M059J (cell line): ENCODE measurements at places on chromosomes 2 and 18. TPM values are rescaled to one million over a fixed set of nuclear protein-coding genes. Genes with fewer than 3 reads are reported as not detected.

DNA sequence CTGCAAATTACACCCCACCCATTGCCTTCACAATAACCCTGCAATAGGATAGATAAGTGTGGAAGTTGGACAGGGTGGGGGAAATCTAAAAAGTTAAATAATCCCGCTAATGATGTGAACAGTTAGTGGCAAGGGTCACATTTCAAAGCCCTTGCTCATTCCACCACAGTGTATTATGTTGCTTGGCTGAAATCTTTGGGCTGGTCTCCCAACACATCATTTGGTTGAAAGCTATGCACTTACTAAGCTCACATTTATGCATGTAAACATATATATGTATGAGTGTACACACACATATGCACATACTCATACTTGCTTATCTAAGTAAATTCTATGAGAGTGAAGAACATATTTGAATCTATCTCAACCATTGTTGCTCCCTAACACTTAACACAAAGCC is 197.8 kb downstream of the RDH14 start:
- DNase-seq: peak; percentile 74

DNA sequence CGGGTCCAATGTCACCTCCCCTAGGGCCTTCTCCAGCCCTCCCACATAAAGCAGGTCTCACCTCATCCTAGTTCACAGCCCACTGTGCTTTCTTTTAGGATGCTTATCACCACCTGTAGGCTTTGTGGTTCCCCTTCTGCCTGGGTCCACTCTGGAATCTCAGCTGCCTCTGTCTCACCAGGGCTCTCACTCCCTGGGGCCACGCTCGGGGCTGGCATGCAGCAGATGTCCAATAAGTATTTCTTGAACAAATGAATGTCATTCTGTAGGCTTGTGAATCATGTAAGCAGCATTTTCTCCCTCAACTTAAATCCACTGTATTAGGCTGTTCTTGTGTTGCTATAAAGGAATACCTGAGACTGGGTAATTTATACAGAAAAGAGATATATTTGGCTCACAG is 4.3 kb upstream of the SH3BP4 start:
- DNase-seq: no peak

DNA sequence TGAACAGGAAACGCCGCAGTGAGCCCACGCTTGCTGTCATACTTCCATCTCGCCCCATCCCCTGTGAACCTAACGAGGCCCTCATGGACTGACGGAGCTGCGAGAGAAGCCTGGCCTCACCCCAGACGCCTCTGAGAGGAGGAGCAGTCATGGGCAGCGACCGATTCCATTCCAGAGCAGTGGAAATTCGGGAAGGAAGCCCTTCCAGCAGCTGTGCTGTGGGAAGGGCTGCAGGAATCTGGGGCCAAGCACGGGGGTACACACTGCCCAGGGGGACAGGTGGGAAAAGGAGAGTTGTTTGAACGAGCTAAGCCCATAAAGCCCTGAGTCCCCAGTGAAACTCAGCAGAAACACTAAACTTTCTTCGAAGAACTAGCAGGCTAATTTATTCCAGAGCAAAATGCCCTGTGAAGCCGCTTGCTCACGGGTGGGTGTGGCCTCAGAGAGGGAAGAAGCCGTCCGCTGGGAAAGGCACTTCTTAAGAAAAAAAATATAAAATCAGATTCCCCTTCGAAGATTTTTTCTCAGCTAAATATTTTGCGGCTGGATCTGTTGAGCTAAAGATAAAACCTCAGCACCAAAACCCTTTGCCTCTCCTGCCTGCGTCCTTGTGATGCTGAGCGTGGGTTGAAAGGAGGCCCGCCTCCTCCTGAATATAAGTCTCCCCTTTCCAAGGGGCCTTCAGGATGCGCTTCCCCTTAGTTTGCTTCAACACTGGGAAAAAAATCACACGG is 38.2 kb downstream of the ANKMY1 start:
- DNase-seq: no peak

TDRD15 gene
- not detected in 2 replicates for total RNA-seq

DNA sequence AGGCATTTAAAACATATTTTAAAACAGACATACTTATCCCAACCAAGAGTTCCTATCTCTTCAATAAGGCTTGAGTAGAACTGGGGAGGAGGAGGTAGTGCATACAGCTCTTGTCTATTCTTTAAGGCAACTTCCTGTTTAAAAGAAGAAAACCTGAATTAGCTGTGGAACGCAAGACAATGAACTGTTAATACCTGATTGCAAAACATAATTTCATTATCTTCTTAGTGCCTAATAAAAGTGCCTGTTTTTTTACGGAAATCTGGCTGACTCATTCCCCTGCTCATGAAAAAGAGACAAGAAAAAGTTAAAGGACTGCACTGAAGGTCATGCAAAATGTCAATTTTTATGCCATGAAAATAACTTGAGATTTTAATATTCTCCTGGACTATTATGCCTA is 19.2 kb downstream of the FANCL start:
- no peak for DNase-seq

DNA sequence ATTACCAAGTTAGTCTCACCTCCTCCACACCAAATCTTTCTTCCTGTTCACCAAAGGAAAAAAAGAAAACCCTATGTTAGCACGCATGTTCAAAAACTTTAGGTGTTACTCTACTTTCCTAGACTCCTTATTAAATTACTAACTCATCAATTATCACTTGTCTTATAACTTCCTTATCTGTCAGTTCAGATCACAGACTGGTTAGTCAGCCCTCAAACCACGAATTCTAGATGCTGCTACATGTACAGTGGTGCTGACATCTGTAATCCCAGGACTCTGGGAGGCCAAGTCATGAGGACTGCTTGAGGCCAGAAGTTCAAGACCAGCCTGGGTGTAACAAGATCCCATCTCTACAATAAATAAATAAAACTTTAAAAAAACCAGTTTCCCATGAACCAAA is 3.5 kb downstream of the YWHAQ start:
- DNase-seq: peak; percentile 58

DNA sequence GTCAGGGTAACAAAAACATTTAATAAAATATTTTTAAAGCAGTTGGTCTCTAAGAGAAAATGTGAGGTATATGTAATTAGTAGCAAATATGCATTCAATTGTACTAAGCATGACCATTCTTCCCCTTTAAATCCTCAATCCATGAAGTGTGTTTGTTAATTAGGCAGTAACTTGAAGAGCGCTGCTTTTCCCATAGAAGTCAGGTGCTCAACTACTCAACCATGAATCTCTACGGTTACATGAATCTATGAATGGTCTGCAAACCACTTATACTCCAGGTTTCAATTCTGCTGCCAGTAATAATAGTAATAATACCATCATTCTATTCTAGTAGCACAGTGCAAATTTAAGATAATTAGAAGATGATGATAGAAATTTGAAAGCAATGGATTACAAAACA is 55.8 kb downstream of the SLC8A1 start:
- no peak for DNase-seq

- no peak for DNase-seq
These were observed 26.2 kb downstream of the CREG2 start for GRCh38 chr2:101361121-101361520.
